CD4-positive, alpha-beta T cell (primary cell): ENCODE measurements at places on chromosomes 1 and 21.

DNA sequence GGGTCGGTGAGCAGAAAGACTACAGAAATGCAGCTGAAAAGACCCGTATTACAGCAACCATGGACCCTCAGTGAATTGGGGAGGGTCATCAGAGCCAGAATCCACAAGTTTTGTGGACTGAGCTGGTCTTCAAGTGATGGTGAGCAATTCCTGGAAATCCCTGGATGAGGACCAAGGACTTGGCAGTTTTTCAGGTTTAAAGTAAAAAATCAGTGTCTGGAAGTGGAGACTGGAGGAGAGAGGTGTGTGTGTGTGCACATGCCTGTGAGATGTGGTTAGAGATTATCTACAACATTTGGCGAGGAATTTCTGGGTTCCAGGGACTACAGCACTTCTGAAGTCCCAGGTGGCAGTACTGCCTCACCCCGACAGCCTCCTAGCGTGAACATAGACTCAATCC is 56.4 kb downstream of the KIRREL1 start:
- H3K4me1 ChIP-seq = no peaks in the 10 kb centered on the region
- no peaks in the 10 kb centered on the region for H3K27me3 ChIP-seq
- no peak overlapping the region for H3K27ac ChIP-seq
- DNase-seq = no peak

GRCh38 chr1:239841631-239842030 is 250.1 kb upstream of the FMN2 start:
- no peak overlapping the region for H3K4me3 ChIP-seq
- no peak overlapping the region for H3K27ac ChIP-seq
- H3K27me3 ChIP-seq = no peaks in the 10 kb centered on the region
- no peaks in the 10 kb centered on the region for H3K36me3 ChIP-seq

GRCh38 chr1:12400027-12400693 is 170.3 kb downstream of the VPS13D start:
- H3K4me1 ChIP-seq = peaks cover 5% of the 10 kb centered on the region
- H3K4me3 ChIP-seq = no peak overlapping the region
- H3K27me3 ChIP-seq = no peaks in the 10 kb centered on the region
- H3K36me3 ChIP-seq = peaks cover 48% of the 10 kb centered on the region
- DNase-seq = no peak
- no peak overlapping the region for H3K27ac ChIP-seq

DNA sequence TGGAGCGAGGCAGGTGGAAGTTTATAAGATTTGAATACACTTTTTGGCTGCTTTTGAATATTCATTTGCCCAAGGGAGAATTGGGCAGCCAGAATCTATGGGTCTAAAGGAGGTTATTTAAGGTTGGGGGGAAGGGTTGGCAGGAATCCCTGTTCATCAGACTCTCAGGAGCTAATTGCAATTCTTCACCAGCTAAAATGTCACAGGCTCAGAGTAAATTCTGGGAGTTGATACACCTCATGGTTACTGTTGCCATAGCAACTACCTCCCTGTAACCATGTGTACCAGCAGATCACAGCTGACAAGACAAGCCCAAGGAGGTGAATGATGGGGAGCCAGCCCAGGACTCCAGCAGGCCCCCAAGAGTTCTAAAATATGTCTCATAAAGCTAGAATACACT is 75.5 kb downstream of the CAMK2N1 start:
- H3K4me3 ChIP-seq = no peak overlapping the region
- peaks cover 6% of the 10 kb centered on the region for H3K27me3 ChIP-seq

GRCh38 chr1:1540090-1540817 is at the start of gene TMEM240:
TSS of gene TMEM240 (minus strand) at chr1:1540624. CDS start at chr1:1540346, 278 bp downstream.
- peak within 1 kb of the TSS; percentile 25 for H3K4me3 ChIP-seq
- H3K36me3 ChIP-seq = peaks cover 18% of the 10 kb centered on the region
- DNase-seq = peak; percentile 45
- no peaks in the 10 kb centered on the region for H3K27me3 ChIP-seq
- no peak within 1 kb of the TSS for H3K27ac ChIP-seq

GRCh38 chr1:7809742-7810141 is 25.7 kb downstream of the PER3 start:
- H3K27ac ChIP-seq = no peak overlapping the region
- no peaks in the 10 kb centered on the region for H3K27me3 ChIP-seq
- DNase-seq = no peak
- H3K4me1 ChIP-seq = no peaks in the 10 kb centered on the region
- H3K4me3 ChIP-seq = no peak overlapping the region
- peaks cover 23% of the 10 kb centered on the region for H3K36me3 ChIP-seq

DNA sequence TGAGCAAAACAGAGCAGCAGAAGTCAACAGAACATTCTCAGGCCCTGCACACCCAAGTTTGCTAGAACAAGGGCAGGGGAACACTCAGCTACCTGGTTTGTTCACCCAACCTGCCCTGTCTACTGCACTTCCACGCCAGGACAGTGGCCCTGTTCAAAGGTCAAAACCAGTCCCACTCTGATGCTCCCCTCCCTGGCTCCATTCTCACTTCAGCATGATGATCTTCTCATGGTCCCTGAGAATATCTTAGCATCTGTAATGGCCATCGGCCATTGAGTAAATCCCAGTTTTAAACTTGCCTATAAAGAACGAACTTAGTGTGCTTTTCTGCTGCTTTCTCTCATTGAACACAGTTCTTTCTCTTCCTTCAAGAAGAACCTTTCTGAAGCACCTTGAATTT is 293.6 kb downstream of the SMYD3 start:
- no peaks in the 10 kb centered on the region for H3K36me3 ChIP-seq
- no peaks in the 10 kb centered on the region for H3K4me1 ChIP-seq
- H3K4me3 ChIP-seq = no peak overlapping the region
- DNase-seq = no peak

GRCh38 chr1:234944439-234945344 is 183.9 kb downstream of the TOMM20 start:
- H3K4me3 ChIP-seq = no peak overlapping the region
- DNase-seq = no peak
- H3K36me3 ChIP-seq = no peaks in the 10 kb centered on the region
- no peaks in the 10 kb centered on the region for H3K4me1 ChIP-seq
- H3K27ac ChIP-seq = no peak overlapping the region
- H3K27me3 ChIP-seq = no peaks in the 10 kb centered on the region

GRCh38 chr21:43273708-43274021 is 104.9 kb downstream of the CRYAA start:
- DNase-seq = no peak
- no peaks in the 10 kb centered on the region for H3K36me3 ChIP-seq
- H3K27me3 ChIP-seq = peaks cover 33% of the 10 kb centered on the region
- H3K4me3 ChIP-seq = no peak overlapping the region

- H3K4me1 ChIP-seq = no peaks in the 10 kb centered on the region
- no peaks in the 10 kb centered on the region for H3K36me3 ChIP-seq
- no peak for DNase-seq
- H3K4me3 ChIP-seq = no peak overlapping the region
These were observed 131.8 kb downstream of the PDE4B start for GRCh38 chr1:65924471-65924870.

GRCh38 chr1:22176258-22176657 is 33.4 kb upstream of the WNT4 start:
- H3K36me3 ChIP-seq = no peaks in the 10 kb centered on the region
- no peak overlapping the region for H3K27ac ChIP-seq
- no peaks in the 10 kb centered on the region for H3K4me1 ChIP-seq
- no peak overlapping the region for H3K4me3 ChIP-seq

DNA sequence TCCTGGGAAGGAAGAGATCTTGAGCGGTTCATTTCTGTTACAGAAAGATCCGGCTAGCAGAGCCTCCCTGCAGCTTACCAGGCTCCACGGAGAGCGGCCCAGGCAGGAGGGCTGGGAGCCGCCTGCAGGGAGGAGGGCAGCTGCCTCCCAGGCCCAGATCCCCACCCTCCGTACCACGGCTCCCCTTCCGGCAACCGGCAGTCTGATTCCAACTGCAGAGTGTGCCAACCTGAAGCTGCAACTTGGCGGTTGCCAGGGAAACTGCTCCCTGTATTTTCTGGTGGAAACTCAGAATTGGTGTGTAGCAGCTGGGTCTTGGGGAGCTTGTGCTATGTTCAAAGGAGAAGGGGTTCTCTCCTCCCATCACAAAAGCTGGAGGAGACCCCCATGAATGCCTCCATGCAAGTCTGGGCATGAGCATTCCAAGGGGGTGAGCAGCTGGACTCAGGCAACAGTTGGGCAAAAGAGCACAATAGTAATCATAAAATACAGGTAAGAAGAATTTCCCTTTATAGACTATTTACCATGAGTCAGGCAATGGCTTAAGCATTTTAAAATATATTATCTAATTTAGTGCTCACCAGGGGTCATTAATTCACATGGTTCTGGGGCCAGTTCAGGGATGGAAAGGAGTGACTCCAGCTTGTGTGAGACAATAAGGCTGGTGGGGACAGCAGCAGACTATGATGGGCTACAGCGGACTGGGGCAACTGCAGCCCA is 46.1 kb upstream of the KAZN start:
- H3K27ac ChIP-seq = no peak overlapping the region
- no peaks in the 10 kb centered on the region for H3K4me1 ChIP-seq
- no peak overlapping the region for H3K4me3 ChIP-seq
- DNase-seq = no peak
- no peaks in the 10 kb centered on the region for H3K36me3 ChIP-seq
- H3K27me3 ChIP-seq = no peaks in the 10 kb centered on the region

DNA sequence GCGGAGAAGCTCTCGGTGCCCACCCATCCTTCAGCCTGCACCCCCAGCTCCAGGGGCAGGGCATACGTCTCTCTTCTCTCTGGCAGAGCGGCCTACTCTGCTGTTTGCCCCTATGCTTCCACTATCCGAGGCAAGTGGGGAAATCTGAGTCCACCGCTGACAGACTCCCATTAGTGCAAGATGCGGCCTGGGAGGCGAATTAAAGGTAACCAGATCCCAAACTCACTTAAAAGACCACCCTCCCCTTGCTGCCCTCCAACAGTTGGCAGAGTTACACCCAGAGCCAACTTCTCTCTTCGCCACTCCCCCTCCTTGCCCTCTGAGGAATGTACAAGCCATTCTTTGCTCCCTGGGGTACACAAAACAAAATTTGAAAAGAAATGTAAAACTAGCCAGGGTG is 6.4 kb downstream of the FOXD3 start:
- peaks cover 33% of the 10 kb centered on the region for H3K4me1 ChIP-seq
- H3K36me3 ChIP-seq = no peaks in the 10 kb centered on the region
- H3K27me3 ChIP-seq = peaks cover 96% of the 10 kb centered on the region
- no peak overlapping the region for H3K27ac ChIP-seq
- no peak overlapping the region for H3K4me3 ChIP-seq
- DNase-seq = no peak

- H3K36me3 ChIP-seq = no peaks in the 10 kb centered on the region
- H3K27ac ChIP-seq = no peak overlapping the region
- H3K4me3 ChIP-seq = no peak overlapping the region
- no peaks in the 10 kb centered on the region for H3K4me1 ChIP-seq
- peaks cover 8% of the 10 kb centered on the region for H3K27me3 ChIP-seq
These were observed 6.0 kb upstream of the EVI5 start for GRCh38 chr1:92790867-92791266.

GRCh38 chr21:42609811-42610210 is 43.6 kb upstream of the PDE9A start:
- peaks cover 16% of the 10 kb centered on the region for H3K4me1 ChIP-seq
- no peaks in the 10 kb centered on the region for H3K36me3 ChIP-seq
- no peak overlapping the region for H3K4me3 ChIP-seq
- peak; percentile 87 for DNase-seq
- no peaks in the 10 kb centered on the region for H3K27me3 ChIP-seq
- no peak overlapping the region for H3K27ac ChIP-seq
